ENCODE measurements at places on chromosomes 5 and 9.

GRCh38 chr9:121210536-121210935 is 8.9 kb upstream of the RAB14 start:
- DNase-seq: no peak

DNA sequence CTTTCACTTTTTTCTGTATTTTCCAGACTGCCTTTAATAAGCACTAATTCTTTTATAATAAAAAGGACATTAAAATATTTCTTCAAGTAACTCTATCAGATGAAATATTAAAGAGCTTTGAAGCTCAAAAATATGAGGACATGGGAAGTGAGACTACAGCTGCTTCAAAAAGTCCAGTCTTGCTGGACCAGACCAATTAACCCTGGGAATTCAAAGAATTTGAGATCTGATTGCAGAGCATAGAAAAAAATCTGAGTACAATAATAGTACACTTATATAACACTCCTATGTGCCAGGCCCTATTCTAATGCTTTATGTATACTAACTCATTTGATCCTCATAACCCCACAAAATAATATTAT is 9.8 kb downstream of the TMEM245 start:
- no peak for DNase-seq

DNA sequence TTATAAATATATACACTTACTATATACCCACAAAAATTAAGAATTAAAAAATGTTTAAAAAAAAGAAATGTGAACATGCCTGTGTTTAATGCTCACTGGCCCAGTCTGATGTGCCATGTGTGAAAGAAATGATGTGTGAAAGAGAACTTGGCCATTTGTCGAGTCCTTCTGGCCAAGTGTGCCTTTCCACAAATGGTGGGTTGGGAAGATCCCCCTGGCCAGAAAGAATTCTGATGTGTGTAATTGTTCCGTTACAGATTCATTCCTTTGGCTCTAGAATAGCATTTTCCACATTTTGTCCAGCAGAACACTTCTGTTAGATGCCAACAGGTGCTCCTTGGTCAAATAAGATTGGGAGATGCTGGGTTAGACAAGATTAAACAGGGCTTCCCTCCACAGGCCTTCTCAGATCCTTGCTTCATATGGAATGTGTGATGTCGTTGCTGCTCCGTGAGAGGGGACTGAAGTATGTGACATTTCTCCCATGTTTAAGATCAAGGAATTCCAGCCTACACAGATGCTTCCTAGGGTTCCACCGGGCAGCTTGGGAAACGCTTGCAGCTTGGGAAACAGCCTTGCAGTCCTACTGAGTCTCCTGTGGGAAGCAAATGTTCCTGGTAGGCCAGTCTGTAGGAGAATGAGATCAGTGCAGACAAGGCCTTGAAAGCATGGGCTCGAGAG is 32.1 kb downstream of the GDNF start:
- DNase-seq: no peak

GRCh38 chr5:62308439-62308838 is 2.4 kb downstream of the KIF2A start:
- no peak for DNase-seq

GRCh38 chr9:4079906-4080305 is 220.0 kb downstream of the GLIS3 start:
- no peak for DNase-seq

DNA sequence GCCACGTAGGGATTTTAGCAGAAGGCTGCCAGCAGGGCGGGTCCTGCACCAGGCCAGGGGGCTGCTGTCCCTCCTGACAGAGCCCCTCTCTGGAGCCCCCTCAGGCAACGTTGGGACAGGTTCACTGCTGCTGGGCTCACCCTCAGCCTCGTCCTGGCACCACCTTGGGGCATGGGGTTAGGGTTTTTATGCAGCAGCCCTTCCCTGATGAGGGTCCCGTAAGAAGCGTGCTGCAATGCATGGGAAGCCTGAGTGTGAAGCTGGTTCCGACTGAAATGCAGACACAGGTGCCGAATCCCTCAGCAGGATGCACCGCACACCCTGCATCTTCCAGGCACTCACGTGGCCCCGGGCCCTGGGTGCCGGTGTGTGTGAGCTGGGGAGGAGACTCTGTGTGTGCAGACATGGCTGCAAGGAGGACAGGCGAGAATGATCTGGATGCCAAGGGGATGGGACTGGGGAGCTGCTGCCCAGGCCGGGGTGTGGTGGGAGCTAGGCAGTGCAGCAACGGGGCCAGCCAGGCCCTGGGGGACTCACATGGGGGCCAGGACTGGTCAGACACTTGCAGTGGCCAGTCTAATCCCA is 27.1 kb downstream of the ZDHHC11B start:
- DNase-seq: peak; percentile 71

GRCh38 chr5:143340891-143341685 is 62.4 kb downstream of the NR3C1 start:
- DNase-seq: no peak

DNA sequence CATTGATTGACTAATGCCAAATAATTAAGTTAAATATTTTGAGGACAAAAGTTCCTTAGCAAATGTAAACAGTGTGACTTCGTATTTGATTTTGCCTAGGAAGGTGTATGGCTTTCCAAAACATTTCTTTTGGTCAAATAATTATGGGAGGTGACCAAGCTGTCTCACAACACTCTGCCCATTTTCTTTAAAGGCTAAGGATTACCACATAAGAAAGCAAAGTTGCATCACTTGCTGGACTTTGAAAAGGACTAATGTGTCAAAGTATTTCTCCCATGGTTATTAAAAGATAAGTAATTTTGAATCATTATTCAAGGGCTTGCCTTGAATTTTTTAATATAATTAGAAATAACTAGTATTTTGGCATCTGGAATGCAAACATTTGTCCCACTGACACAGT is 74.7 kb downstream of the HAPLN1 start:
- DNase-seq: no peak

DNA sequence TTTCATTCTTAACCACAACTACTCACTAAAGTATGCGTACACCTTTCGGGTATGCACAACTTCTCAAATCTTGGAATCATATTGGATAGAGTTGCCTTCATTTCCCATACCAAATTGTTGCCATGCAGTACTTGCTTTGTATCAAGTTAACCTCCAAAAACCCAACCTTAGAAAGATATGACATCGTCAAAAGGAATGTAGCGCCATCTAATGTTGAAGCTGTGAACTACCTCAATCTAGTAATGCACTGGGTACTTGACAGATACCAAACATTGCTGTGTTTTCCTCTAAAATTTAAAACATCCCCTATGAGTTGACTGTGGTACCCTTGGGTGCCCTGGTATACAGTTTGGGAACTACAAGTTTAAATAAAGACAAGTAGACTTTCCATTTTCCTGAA is 318.4 kb downstream of the ARL15 start:
- no peak for DNase-seq

DNA sequence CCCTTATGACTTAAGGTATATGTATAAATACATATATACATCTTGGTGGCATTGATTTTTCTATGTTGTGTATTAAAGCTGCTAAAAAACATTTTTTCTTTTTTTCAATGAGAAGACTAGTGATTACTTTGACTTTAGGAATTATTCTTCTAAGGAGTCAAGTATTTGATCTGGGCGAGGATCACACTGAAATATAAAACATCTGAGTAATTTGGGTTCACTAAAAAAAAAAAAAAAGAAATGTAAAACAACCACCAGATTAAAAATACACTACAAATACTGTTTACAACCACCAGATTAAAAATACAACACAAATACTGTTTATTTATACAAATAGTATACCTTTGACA is 9.0 kb downstream of the UBAP1 start:
- no peak for DNase-seq

DNA sequence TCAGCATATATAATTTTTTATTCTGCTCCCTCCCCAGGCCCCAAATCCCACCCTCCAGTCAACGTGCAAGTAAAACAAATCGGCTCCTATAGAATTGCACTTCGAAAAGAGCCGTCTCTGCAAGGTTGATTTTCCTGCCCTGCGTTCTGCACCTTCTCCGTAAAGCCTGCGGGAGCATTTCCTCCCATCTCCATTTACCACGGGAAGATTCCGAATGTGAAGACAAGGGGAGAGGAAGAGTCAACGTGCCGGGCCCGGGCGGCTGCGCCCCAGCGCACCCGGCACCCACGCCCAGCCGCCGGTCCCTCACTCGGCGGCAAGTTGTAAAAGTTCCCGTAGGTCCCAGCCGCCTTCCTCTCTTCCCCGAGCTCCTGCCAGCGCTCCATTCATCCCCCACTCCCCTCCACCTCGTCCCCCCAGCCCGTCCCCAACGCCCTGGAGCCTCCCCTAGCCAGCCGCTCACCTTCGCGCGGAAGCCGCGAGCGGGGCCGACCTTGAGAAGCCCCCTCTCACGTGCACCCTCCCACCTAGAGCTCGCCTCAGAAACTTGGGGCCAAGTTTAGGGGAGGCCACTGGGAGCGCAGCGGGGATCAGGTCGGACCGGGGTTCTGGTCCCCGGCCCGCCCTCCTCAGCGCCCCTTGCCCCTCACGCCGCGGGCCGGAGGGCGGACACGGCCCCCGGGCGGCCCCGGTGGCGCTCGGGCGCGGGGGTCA is 431 bp downstream of the BNC2 start:
- peak; percentile 76 for DNase-seq

DNA sequence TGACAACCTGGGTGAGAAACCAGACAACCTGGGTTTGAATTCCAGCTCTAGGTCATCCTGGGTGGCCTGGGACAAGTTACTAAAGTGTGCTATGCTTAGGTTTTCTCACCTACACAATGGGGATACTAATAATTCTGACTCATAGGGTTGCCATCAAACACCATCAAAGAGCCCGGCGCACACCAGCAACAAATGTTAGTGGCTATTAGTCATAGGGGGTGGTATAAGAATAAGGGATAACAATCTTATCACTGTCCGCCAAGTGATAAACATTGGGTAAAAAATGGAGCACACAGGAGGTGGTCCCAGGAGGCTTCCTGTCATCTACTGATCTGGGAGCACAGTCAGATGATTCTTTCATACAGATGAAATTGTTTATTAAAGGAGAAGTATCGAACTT is 61.4 kb upstream of the AFAP1L1 start:
- no peak for DNase-seq

DNA sequence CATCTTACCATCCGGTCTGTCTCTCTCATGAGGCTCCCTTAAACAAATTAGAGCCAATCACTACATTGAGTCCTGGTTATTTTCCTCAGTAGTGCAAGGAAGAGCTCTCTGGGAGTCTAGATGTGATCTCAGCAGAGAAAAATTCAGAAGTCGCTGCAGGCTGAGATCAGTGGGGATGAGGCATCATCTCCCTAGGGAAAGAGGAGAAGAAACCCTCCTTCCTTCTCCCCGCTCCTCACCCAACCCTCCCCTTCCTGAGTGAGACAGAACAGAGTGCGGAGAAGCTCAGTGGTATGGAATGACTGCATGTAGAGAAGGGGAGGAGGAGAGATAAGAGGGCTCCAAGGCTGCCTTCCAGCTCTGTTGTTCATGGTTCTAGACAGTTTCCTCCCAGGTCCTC is 80.5 kb downstream of the PAPPA start:
- no peak for DNase-seq

DNA sequence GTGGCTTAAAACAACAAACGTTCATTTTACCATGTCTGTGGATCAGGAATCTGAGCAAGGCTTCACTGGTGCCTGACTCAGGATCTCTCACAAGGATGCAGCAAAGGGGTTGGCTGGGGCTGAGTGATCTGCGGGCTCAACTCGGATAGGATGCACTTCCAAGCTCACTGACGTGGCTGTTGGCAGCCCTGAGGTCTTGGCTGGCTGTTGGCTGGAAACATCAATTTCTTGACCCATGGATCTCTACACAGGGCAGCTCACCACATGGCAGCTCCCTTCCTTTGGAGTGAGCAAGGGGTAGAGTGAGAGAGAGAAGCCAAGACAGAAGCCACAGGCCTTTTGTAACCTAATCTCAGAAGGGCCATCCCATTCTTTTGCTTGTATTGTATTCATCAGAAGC is 202.1 kb downstream of the NXNL2 start:
- DNase-seq: no peak

DNA sequence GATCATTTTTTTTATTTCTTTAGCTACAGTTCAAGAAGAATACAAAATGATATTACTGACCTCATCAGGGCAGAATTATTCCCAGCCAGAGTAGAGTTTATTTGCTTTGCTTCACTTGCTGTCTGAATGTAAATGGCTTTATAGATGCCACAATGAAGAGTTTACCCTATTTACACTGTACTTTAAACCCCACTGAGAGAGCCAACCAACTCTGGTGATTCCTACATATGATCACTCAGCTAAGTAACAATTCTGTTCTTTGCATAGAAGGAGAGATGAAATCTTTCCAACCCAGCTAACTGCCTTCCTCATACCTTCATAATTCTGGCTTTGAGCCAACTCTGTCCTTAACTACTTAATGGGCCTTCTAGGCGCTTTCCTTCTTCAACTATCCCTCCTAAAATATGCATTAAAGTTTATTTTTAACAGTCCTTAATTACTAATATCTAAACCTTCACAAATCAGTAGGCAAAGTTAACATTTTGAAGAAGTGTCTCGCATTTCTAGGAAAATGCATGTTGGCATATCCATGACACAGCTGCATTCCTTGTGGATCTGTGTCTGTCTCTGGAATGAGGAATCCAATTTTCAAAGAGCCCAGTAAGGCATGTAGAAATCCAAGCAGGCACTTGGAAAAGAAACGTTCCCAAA is 284.8 kb upstream of the GRAMD2B start:
- DNase-seq: no peak

GRCh38 chr5:150505041-150505511 is 2.9 kb upstream of the NDST1 start:
- no peak for DNase-seq

- DNase-seq: no peak
Observed at GRCh38 chr9:37446401-37446800, 18.8 kb downstream of the ZBTB5 start.

GRCh38 chr5:167030500-167031120 is 1260.8 kb upstream of the WWC1 start:
- DNase-seq: no peak

- DNase-seq: no peak
Observed at GRCh38 chr9:37956904-37957663, 53.2 kb upstream of the SLC25A51 start.

GRCh38 chr5:16902846-16903245 is 33.2 kb downstream of the MYO10 start:
- no peak for DNase-seq

- DNase-seq: no peak
Observed at GRCh38 chr5:157576678-157577077, 1.1 kb upstream of the ADAM19 start.

GRCh38 chr9:86300701-86301100 is 18.4 kb upstream of the ISCA1 start:
- DNase-seq: no peak

DNA sequence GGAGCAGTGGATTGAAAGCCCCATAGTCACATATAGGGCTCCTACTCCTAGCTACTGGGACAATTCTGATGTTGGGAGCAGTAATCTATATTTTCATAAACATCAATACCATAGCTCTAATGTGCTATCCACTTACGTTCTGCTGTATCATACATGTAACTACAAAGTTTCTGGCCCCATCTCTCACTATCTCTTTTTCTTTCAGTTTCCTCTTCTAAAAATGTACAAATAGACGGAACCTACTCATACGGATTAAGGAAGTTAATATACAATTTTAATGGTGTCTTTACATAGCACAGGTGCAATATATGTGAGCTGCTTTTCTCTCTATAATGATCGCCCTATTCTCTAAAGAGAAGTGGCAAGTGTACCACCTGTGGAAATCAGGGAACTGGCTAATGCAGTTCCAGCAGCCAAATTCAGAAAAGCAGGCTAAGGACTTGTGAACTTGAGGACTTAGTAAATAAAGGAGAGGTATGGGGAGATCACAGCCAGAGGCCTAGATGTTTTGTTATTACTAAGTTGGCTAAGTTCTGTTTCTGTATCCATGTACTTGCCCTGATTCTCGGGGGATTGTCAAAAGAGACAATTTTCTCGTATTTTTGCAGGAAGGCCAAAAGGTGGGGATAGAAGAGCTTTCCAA is 1021.9 kb downstream of the CDH12 start:
- no peak for DNase-seq

GRCh38 chr9:110329639-110330230 is 7.9 kb downstream of the TXNDC8 start:
- DNase-seq: no peak
